ENCODE measurements at places on chromosomes 2 and 18.
A peak's percentile ranks its signal among the peaks of the same experiment; 100 is the strongest.

DNA sequence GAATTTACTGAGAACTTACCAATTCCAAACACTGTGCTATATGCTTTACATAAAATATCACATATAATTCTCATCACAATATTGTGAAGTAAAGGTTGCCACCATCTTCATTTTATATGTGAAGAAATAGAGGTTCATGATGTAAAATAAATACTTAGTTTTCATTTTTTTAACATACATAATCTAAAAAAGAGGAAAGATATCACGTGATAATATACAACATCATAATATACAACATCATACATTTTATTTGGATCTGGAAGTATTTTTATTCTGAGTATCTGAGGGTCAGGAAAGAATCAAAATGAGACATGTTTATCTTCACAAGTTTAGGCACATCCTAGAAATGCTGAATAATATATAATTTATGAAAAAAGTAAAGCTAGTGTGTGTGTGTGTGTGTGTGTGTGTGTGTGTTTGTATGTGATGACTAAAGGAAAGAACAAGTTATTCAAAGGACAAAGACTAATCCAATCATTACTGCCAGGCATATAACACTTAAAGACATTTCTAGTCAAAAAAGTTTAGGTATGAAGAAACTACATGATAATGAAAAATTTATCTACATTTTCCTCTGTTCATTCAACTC lies 65.5 kb upstream of the ARHGAP15 start:
- DNase-seq: no peak

- DNase-seq: no peak
Measured at GRCh38 chr18:5024741-5025140, 172.3 kb downstream of the AKAIN1 start.

DNA sequence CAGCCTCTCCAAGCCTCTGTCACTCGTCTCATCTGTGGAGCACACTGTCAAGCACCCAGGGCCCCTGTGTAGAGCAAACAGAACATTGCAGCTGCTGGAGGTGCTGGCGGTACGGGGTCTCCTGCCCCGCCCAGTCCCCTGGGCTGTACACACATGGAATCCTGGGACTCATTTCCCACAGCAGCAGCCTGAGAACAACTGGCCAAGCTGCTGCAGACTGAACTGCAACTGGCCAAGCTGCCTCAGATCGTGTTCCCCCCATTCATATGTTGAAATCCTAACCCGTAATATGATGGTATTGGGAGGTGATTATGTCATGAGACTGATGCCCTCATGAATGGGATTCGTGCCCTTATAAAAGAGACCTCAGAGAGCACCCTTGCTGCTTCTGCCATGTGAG lies 130.5 kb downstream of the NCK2 start:
- DNase-seq: no peak

DNA sequence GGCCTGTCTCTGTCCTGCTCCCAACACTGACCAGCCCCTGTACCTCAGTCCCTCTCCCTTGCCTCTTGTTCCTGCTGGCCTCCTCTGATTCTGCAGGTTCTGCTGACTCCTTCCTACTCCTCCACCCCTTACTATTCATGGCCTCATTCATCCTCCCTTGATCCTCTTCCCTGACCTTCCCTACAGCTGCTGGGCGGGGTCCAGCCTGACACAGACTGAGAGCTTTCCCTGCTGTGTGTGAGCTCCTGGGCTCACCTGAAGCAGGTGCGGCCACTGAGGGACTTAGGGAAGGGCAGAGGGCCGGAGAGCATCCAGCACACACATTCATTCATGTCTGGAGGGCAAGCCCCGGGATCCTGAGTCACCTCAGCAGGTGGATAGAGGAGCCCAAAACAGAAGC lies 185.6 kb downstream of the CTIF start:
- no peak for DNase-seq

DNA sequence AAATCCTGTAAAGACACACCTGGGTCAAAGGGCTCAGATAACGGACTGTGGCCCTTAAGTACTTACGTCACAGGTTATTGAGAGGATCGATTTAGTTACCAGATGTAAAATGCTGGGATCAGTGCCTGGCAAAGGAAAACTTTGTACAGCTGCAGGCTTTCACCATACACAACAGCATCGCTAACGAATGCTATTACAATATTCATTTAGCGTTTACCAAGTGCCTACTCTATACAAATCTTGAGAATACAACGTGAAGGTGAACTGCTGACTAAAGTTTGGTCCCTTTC lies 619 bp upstream of the MSH6 start:
- DNase-seq: no peak

GRCh38 chr2:218895759-218896500 lies 15.3 kb downstream of the WNT10A start:
- DNase-seq: no peak

- DNase-seq: peak; percentile 93
Measured at GRCh38 chr2:28390746-28391563, 1.7 kb upstream of the FOSL2 start.

DNA sequence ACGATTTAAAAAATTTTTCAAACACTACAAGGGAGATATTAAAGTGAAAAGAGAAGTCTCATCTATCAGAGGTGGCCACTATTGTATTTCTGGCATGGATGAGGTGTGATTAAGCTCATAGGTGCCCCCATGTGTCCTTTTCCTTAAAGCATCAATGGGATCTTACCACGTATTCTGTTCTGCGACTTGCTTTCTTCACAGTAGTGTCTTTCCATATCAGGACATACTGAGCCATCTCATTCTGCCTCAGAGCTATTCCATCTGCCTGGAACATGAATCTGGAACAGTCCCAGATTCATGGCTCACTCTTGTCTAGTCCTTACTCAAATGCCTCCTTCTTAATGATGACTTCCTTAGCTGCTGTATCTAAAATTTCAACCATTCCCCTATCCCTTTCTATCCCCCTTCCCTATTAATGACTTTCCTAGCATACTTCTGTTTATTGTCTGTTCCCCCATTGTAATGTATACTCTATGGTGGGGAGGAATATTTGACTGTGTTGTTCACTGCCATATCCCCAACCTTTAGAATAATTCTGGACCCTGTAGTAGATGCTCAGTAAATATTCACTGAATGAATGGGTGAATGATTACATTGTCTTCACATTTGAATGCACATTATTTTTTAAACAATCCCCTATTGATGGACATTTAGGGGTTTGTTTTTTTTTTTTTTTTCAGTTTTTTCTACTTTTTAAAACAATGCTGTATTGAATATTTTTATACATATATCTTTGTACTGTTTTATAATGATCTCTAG lies 11.1 kb downstream of the STAMBP start:
- no peak for DNase-seq

GRCh38 chr18:12474876-12475275 lies 67.1 kb downstream of the PRELID3A start:
- DNase-seq: no peak

GRCh38 chr2:102094917-102095316 lies 47.6 kb upstream of the IL1R1 start:
- peak; percentile 84 for DNase-seq

- DNase-seq: no peak
Measured at GRCh38 chr2:16331772-16332171, 333.9 kb downstream of the CYRIA start.

- DNase-seq: no peak
Measured at GRCh38 chr2:197710424-197711042, 5.4 kb downstream of the MARS2 start.

- no peak for DNase-seq
Measured at GRCh38 chr2:229873123-229873581, 48.7 kb downstream of the TRIP12 start.

DNA sequence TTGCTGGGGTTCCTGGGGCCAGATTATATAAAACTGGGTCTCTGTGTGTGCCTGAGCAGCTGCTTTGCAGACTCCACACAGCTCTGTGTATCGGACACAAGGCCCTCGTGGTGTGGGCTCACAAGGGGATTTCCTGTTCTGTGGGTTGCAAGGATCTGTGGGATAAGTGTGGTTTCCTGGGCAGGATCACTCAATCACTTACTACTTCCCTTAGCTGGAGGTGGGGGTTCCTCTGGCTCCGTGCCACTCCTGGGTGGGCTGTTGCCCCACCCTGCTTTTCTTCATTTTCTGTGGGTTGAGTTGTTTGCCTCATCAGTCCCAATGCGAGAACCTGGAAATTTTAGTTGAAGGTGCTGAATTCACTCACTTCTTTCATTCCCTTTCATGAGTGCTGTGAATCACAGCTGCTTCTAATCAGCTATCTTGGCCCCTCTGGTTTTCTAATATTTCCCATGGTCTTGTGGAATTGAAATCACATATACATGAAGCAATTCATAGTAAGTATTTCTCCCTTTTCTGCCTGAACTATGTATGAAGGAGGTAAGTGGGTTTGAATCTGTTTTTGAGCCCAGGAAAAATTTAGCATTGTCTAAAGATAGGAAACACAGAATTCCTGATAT lies 196.3 kb downstream of the DCDC2C start:
- no peak for DNase-seq

DNA sequence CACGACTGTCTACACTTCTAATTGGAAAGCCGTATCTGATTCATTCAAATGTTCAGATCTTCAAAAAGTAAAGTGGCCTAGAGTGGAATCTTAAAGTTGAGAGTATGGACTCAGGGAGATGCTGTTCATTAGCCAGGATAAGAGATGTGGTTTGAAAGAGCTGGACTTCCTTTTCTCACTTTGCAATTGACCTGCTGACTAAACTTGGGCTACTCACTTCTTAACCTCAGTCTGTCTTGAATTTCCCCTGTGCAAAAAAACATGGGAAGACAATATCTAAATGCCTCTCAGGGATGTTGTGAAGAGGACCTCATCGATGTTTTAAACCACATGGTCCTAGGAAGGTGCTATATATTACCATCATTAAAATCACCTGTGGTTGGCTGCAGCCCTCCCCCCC lies 64.1 kb downstream of the BCL2 start:
- DNase-seq: no peak

GRCh38 chr2:134337631-134338030 lies 83.8 kb downstream of the MGAT5 start:
- DNase-seq: no peak

GRCh38 chr18:1483385-1483784 lies 578.7 kb downstream of the ADCYAP1 start:
- no peak for DNase-seq

DNA sequence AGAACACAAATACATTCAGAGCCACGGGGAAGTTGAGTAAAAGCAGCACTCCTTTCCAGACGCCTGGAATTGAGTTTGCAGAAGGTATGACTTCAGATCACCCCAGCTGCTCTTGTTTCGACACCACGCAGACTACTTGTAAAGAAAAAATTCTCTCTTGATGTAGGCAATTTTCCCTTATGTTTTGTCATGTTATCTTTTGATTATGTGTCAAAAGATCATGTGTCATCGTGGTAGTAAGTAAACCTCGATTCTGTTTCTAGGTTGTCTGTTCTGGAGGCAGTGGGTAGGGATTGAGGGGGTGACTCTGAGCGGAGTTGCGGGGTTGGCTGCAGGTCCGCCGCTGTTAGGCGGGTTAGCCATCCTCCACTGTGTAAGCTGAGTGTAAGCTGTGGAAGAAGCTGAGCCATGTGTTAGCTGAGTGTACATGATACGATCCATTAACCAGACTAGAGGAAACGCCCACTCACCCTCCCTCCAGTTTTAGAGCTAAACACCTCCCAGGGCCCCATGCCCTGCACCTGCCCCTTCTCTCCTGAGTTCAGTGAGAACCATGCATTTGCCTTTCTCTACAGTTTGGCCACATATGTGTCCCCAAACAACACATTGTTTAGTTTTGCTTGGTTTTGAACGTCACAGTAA lies 181.8 kb downstream of the SNTG2 start:
- DNase-seq: no peak

DNA sequence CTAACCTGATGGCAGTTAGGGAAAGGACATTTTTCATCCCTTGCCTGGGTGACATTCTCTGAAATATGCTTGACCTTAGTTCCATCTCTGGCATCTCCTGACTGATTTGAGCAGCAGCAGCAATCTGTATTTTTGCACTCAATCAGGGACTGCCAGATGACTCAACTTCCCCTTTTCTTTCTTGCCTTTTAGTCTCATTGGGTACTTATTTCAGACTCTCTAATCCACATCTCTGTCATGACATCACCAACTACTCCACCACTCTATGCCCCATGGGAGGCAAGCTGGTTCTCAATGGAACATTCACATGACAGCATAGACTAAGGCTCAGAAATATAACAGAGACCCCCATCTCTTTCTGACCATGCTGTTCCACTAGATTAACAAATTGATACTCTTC lies 254.2 kb downstream of the RIT2 start:
- no peak for DNase-seq

- DNase-seq: no peak
Measured at GRCh38 chr2:197423307-197423706, 11.5 kb downstream of the SF3B1 start.

- DNase-seq: no peak
Measured at GRCh38 chr18:64149916-64150438, 1.1 kb upstream of the LINC00305 start.

GRCh38 chr2:241458687-241459086 lies 49.7 kb downstream of the STK25 start:
- no peak for DNase-seq

DNA sequence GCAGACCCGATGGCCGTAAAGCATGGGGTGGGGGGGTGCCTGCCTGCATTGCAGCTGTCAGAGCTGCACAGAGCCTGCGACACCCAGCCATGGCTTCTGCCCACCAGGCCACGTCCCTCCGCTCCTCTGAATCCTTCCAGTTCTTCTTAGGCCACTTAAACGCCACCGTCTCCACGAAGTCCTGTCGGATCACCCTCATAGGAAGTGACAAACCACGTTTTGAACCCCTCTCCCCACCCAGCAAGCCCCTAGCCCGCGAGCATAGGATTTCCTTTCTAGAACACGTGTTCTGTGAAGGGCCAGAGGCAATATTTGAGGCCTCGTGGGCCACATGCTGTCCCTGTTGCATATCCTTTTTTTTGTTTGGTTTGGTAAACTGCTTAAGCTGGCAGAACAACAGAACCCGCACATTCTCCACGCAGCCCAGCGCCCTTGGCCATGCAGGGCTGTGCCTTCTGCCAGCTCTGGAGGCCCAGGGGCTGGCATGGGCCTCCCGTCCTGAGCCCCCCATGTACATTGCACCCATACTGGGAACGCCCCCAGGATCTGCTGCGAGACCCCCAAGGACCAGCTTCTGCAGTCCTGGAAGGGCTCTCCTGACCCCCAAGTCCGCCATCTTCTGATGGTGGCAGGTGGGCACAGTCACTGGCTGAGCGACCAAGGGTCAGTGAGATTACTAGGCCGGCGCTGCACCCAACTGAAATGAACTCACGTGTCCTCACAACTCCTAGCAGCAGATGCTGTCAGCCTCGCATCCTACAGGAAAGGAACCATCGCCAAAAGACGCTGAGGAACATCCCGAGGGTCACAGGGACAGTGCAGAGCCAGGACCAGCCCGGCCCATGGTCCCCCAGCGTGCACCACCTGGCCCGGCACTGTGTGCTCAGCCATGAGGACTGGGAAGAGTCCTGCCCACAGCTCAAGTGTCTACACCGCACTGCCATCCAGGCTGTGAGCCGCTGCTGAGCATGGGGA lies 35.1 kb downstream of the ADI1 start:
- DNase-seq: no peak
